ENCODE measurements at places on chromosomes 13 and 19. TPM values are rescaled to one million over a fixed set of nuclear protein-coding genes. Genes with fewer than 3 reads are reported as not detected.

DNA sequence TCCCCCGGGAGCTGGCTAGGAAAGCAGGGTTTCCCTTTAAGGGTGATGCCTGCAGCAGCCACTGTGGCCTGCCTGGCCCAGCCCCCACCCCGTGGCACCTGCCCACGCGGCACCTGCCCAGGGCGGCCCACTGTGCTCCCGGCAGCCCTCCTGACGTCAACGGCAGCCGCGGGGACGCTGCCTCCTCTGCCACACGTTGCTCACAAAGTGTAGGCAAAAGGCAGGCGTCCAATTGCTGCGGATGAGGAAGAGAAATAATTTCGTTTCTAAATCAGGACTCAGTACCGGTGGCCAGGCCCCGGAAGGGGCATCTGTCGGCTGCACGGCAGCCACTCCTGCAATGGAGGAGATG lies 122.3 kb downstream of the URI1 start:
- H3K27ac ChIP-seq, result no peak overlapping the region
- H3K4me3 ChIP-seq, result no peak overlapping the region
- peaks cover 50% of the 10 kb centered on the region for H3K27me3 ChIP-seq
- no peaks in the 10 kb centered on the region for H3K36me3 ChIP-seq
- no peak for DNase-seq
- H3K4me1 ChIP-seq, result no peaks in the 10 kb centered on the region

- 0 out of 2 replicates have a peak, but pooled peaks cover 9% of the 10 kb centered on the region for H3K4me1 ChIP-seq
- H3K27me3 ChIP-seq, result no peaks in the 10 kb centered on the region
- no peaks in the 10 kb centered on the region for H3K36me3 ChIP-seq
- no peak for DNase-seq
- no peak overlapping the region for H3K4me3 ChIP-seq
These were observed 17.2 kb downstream of the FUT6 start for GRCh38 chr19:5822181-5822844.

DNA sequence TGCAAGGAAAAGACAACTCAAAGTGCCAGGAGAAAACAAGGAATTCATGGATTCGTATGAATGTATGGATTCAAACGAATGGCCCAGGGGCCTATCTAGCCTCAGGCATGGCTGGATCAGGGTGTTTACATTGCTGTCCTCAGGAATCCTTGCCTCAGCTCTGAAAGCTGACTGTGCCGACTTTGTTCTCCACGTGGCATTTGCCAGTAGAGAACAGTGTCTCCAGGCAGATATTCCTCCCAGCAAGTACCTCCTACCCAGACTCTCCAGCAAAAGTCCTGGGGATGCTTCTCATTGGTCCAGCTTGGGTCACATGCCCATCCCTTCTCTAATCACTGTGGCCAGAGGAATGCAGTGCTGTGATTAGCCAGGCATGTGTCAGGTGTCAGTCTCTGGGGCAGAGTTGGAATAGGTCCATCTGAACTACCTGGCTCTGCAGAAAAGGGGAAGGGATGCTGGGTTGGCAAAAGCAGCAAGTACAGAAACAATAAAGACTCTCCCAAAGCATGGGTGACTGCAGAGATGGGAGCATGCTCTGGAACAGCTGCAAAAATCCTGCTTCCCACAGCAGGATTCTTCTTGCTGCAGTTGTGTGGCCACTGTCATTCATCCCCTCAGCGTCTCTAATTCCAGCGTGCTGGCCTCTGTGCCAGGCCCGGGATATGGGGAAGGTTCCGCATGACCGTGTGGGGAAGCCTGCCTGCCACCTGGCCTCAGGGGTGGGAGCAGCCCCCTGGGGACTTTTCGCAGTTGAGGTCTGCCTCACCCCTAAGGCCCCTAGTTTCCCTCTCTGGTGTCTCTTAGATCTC lies 30.0 kb downstream of the CCNE1 start:
- no peaks in the 10 kb centered on the region for H3K36me3 ChIP-seq
- peak overlapping the region; percentile 82 for H3K27ac ChIP-seq
- peak overlapping the region; percentile 39 for H3K4me3 ChIP-seq

GRCh38 chr13:71967990-71968389 lies 101.0 kb upstream of the DACH1 start:
- H3K4me3 ChIP-seq, result no peak overlapping the region
- DNase-seq, result no peak
- H3K4me1 ChIP-seq, result no peaks in the 10 kb centered on the region
- no peak overlapping the region for H3K27ac ChIP-seq
- H3K27me3 ChIP-seq, result no peaks in the 10 kb centered on the region

The IZUMO2 gene
- total RNA-seq, result not detected

The LILRA2 gene
- total RNA-seq, result not detected

The TNNI3 gene
- total RNA-seq, result 18.2 TPM

The PRRG2 gene
- 16.2 TPM for total RNA-seq

The FGF22 gene
- total RNA-seq, result not detected
